KBM-7 (cell line): ENCODE measurements at places on chromosomes 11 and 22.

GRCh38 chr22:33400061-33400840 lies 342.1 kb upstream of the SYN3 start:
- no peak for DNase-seq

- no peak for DNase-seq
These were observed at the start of gene ANKRD13D for GRCh38 chr11:67289226-67289650. ANKRD13D (plus strand) TSS chr11:67289303; CDS start chr11:67289461, 158 bp downstream.

DNA sequence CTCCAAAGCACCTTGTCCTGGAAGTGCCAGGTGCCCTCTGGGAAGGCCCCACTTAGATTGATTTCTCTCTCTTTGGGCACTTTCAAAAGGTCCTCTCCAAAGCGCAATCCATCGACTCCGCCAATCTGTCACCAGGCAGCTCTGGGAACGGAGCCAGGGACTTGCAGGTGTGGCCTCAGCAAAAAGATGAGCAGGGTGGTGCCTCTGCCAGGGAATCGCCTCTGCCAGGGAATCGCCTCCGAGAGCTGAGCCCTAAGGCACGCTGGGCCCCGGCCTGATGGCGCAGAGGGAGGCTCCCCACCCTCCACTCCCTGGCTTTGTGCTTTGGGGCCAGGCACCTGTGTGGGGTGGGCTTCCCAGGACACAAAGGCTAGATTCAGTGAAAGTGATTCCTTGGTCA lies 1391.3 kb downstream of the TBC1D22A start:
- DNase-seq: no peak

GRCh38 chr11:96318850-96319249 lies 24.1 kb downstream of the MAML2 start:
- no peak for DNase-seq

- peak; percentile 24 for DNase-seq
These were observed 6.1 kb upstream of the RFPL2 start for GRCh38 chr22:32211011-32211410.
